ENCODE measurements at places on chromosomes 1 and 21. TPM values are rescaled to one million over a fixed set of nuclear protein-coding genes. Genes with fewer than 3 reads are reported as not detected.

DNA sequence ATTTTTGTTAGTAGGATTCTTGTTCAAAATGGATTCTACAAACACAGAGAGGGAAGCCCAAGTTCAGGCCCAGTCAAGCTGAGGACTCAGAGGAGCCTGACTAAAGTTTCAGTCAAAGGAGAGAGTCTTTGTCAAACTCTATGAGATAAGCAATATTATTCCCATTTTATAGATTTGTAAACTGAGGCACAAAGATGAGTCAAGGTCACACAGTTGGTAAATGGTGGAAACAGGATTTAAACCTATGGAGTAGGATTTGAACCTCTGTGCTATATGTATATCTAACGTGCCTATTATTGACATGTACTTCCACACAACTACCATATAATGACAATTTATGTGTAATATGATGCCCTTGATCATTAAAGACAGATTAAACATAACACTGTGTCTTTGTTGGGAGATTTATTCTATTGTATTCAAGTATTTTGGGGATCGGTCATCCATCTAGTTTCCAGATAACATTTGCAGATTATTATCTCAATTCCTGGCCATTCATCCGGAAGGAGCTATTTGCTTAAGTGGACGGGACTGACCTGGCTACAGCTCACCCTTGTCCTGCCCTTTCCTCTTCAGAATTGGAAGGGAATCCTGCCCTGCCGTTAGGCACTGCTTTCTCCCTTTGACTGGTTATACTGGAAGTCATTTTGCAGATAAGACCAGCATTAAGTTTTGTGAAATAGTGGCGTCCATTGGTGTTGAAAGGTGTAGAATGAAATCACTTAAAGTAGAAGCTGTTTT is 86.1 kb upstream of the LMO4 start:
- peaks cover 2% of the 10 kb centered on the region for H3K27me3 ChIP-seq
- DNase-seq, result no peak
- no peak overlapping the region for H3K4me3 ChIP-seq

The RGS1 gene
- total RNA-seq, result not detected

DNA sequence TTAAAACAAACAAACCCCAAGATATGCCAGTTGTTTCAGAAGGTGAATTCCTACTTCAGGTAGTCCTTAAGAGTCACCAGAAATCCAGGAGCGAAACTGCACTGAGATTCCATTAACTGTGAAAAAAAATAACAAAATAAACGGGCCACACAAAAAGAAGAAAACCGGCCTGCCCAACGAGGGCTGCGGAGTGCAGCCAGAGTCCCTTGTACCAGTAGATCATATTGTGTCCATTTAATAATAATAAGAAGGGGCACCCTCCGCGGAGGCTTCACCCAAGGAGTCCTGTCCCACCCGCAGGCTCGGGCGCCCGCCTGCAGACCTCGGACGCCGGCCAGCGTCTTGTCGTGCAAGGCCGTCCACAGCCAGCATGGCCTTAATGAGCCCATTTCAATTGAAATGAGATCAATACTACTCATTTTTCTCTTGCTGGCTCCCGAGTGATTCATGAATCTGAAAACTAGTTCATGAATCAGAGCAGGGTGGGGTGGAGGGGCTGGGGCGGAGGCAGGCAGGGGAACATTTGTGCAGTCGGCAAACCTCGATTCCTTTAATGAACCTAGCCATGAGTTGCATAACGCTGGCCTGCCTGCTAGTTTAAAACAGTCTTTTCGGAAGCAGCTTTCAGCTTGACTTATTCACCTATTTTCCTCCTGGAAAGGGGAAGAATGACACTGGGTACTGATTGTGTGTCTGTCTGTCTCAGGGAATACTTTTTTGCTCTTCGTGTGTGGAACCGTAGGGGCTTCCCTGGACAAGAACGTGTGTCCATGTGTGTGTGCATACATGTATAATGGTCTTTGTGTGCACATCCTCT is 113.1 kb upstream of the IRF2BP2 start:
- peak; percentile 86 for DNase-seq
- peaks cover 98% of the 10 kb centered on the region for H3K4me1 ChIP-seq
- no peaks in the 10 kb centered on the region for H3K27me3 ChIP-seq
- H3K27ac ChIP-seq, result peak overlapping the region; percentile 100
- no peaks in the 10 kb centered on the region for H3K36me3 ChIP-seq

The LPAR3 gene
- total RNA-seq, result 2.1 TPM

DNA sequence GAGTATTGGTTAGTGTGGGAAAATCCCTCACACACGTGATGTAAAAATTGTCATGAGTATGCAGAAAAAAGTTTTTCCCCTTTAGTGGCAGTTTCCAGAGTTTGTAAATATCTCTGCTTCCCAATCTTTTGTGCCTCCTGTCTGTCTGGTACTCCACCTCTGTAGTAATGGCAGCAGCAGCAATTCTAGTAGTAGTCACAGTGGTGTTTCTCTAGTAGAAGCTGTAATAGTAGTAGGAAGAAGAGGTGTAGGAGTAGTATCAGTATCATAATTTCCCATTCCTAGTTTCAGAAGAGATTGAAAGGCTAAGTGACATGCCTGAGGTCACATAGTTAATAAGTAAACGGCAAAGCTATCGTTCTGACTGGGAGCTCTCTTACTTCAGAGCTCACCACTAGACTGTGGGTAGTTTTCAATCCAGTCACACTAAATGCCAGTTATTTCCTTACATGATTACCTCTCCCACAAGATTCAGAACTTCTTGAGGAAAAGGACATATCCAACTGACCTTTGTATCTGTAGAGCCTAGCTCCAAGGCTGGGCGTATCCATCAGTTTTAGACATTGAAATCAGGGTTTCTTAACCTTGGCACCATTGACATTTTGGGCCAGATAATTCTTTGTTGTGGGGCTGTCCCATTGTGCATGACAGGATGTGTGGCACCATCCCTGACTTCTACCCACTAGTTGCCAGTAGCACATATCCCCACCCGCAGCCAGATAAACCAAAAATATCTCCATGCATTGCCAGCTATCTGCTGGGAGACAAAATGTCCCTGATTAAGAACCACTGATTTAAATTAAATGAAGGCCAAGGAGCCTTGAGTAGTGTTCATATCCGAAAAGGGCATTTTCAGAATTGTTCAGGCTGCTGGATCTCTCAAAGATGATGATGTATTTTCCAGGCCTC is 135.9 kb downstream of the FGGY start:
- 0 out of 2 replicates have a peak, but pooled peaks cover 5% of the 10 kb centered on the region for H3K36me3 ChIP-seq
- H3K4me1 ChIP-seq, result peaks cover 74% of the 10 kb centered on the region
